Sciatic nerve (tissue), 2 donors: ENCODE measurements at places on chromosomes 11 and 22.

DNA sequence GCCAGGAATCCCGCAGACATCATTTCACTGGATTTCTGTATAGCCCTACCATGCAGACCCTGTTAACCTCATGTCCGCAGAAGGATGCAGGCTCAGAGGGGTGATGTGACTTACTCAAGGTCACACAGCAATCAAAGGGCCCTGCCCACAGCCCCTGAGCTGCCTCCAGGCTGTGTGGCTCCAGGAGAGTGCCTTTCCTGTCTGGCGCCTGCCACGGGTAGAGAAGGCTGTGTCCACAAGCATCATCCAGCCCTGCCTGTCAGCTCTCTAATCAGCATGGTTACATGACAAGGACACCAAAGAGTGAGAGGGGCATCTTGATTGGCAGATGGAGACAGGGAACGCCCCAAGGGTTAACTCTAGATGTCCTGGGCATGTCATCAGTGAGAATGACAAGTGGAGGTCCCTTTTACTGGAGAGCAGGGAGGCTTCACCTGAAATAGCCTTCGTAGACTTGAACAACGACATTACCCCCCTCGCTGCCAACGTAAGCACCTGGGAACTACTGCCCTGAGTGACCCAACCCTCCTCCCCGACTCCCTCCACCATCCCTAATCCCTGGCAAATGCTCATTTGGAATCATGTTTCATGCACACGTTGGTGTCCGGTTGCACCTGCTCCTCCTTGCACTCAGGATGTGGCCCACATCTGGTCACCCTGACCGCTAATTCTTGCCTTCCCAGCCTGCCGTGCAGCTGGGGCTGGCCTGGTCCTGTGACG is 6.9 kb downstream of the FGF19 start:
- no peak for DNase-seq

DNA sequence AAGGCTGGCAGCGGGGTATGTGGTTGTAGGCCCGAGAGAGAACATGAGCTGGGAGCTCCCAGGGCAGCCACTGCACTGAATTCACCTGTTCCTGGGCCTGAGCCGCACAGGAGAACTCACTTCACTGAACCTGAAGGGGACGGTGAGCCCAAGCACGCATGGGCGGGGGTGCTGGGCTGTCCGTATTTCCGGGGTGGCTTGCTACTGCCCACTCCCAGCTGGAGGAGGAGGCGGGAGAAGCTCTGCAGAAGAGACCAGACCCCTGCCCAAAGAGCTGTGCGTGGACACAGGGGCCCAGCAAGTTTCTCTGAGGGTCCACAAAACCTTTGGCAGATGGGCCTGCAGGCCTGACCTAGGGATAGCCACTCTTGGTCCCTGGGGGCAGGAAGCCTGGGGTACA is 4.8 kb downstream of the TTLL12 start:
- DNase-seq: no peak

GRCh38 chr11:105000797-105001196 is 22.2 kb downstream of the CASP5 start:
- no peak for DNase-seq

DNA sequence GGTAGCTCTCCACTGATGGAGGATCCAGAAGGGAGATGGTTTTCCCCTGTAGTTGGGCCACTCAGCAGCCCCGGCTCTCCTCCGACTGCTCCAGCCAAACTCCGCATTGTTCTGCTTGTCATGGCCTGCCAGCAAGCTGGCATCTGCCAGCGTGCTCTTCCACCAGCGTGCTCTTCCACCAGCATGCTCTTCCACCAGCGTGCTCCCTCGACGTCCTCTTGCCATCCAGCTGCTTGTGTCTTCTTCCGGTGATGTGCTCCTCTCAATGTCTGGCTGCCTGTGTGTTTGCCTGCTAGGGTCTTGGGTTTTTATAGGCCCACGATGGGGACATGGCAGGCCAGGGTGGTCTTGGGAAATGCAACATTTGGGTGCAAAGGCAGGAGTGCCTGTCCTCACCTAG is 43.5 kb upstream of the GNAZ start:
- no peak for DNase-seq

DNA sequence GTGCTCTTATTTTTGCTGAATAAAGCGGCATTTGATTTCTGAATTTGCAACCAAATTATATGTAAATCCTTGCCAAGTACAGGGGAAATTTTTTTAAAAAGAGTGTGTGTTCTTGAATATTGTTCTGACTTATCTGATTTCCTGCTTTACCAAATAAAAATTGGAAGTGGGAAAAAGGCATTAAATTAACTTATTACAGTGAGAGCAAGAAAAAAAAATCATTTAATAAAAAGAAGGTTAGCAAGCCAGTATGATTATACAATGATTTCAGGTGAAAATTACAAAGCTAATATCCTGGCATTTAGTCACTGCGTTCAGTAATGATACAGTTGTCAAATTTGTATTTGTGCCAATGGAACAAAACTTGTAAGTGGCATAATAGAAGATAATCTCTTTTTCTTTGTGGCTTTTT is 82.1 kb upstream of the PPARA start:
- DNase-seq: no peak

DNA sequence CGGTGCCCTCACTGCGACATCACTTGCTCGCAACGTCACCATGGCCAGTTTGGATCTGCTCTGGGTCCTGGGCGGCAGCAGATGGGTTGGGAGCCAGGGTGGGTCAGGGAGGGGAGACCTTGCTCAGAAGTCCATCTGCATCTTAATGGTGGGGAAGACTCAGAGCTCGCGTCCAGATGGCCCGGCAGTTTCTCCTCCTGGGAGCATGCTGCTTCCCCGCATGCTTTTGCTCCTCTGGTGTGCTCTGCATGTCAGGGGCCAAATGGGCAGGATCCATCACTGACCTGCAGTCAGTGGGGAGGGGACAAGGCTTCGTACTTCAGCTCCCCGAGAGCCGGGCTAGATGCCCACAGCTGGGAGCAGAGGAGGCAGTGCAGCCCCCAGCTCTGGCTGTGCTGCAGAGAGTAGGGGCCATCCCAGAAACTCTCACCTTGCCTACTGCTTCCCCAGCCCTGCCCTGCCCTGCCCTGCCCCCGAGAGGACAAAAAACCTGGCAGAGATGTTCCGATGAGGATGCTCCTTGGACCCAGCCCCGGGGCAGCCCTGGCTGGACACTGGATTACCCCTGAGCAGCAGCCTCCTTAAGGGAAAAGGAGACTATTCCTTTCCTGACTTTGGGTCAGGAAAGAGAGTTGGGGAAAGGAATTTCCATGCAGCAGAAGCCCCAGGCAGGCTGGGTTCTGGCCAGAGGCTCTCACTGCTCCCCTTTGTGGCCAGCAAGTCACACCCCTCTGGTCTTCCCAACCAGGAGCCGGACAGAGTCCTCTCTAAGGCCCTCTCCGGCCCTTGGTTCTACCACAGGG is 149.9 kb downstream of the PKNOX2 start:
- no peak for DNase-seq

- no peak for DNase-seq
These were observed 50.5 kb downstream of the MAPK1 start for GRCh38 chr22:21816787-21817496.

DNA sequence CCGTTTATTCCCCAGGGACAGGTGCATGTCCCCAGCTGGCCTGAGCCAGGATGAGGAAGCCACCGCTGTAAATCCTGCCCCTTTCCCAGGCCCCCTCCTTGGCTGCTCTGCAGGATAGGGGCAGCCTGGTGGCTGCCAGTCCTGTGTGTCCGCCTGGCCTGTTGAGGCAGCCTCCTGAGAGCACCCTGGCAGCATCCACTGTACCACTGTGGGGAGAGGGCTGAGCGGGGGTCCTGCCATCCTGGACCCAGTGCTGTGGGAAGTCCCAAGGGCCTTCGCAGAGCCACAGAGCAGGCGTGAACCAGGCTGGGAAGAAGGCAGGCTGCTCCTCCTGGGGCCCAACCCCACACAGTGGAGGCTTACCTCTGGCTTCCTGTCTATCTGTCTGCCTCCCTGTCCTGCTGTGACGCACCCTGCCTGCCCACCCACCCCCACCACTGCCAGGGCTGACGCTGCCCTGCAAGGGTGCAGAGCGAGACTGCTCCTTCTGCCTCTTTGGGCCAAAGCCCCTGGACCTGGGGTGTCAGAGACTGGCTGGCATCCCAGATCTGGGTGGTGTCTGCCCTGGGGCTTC is 8.4 kb downstream of the KCTD17 start:
- DNase-seq: no peak

DNA sequence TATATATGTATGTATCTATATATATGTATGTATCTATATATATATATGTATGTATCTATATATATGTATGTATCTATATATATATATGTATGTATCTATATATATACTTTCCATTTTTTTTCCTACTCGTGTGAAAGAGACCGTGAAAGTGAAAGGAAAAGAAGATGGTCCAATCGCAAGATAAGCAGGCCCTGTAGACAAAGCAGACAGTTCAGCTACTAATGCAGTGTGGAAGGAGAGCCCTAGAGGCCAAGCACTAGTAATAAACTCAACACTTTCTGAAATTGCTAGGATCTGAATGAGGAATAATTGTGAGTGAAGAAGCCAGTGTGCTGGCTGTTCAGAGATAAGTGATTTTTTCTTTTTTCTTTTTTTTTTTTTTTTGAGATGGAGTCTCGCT is 47.2 kb downstream of the MCHR1 start:
- no peak for DNase-seq

GRCh38 chr11:23315286-23315685 is 455.0 kb upstream of the CCDC179 start:
- DNase-seq: no peak

- peak; percentile 39 for DNase-seq
These were observed 75.7 kb upstream of the PITPNB start for GRCh38 chr22:27994481-27995331.

- DNase-seq: no peak
These were observed 14.0 kb downstream of the USP35 start for GRCh38 chr11:78202733-78203167.

- no peak for DNase-seq
These were observed 5.6 kb downstream of the UVRAG start for GRCh38 chr11:75820645-75821044.

- no peak for DNase-seq
These were observed 20.0 kb downstream of the CRKL start for GRCh38 chr22:20937031-20937793.

DNA sequence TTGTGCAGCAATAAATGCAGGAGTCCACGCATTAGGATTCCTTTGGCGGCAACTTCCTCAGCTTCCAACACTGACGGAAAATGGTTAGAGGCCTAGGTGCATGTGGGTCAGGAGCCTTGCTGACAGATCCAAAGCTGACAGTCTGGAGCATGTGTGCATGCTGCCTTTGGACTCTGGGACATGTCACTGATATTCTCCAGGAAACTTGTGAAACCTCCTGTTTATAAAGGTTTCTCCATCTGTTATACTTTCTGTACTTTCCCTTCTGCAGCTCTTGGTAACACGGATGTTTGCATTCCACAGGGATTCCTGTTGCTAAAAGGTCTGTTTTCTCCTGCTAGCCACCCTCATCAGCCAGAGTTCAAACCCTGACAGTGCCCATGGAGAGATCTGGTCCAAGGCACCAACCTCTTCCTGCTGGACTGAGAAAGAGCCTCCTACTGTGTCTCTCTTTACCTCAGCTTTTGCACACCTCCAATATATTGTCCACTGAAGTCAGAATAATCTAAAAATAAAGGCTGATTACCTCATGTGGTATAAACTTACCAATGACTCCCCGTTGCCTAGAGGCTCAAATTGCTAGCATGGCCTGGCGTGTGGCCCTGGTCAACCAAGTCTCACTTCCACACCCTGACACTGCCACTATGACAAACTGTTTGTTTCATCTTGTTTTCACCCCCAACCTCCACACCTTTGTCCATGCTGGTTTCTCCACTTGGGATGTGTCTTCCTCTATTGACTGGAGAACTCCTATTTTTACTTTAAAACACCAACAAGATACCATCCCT is 31.1 kb upstream of the LYVE1 start:
- no peak for DNase-seq

DNA sequence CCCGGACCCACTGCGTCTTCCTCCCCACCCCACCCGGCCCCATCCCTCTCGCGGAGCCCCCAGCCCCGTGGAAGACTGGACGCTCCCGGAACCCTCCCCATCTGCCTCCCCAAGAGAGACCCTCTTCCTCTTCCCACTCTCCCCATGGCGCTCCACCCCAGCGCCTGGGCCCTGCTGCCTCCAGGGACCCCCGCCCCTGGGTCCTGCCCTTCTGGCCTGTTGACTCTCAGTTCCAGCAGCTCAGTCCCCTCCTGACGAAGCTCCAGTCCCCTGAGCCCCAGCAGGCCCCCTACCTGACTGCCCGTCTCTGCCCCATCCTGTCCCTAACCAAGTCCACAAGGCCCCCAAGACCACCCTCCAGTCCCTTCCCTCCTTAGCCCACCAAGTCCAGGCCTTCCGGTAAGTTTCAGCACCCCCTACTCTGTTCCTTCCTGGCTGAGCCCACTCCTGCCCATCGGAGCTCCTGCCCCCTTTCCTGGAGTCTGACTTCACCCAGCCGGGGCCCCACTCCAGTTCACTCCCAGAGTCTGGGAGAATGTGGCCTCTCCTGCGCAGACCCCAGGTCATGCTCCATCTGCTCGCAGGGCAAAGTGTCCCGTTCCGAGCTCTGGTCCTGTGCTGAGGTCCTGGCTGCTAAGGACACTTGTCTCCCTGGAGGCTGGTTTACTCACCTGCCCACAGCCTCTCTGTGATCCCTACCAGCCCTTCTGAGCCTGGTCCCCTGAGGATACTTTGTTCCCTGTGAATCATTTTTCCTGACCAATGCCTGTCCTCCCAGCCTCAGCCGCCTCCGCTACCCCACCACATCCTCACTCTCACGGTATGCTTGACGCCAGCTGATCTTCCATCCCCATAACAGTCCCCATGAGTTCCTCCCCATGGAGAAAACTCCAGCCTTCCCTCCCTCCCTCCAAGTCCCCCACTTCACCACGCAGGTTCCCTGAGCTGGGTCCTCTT is 722 bp downstream of the IFITM10 start:
- DNase-seq: no peak

DNA sequence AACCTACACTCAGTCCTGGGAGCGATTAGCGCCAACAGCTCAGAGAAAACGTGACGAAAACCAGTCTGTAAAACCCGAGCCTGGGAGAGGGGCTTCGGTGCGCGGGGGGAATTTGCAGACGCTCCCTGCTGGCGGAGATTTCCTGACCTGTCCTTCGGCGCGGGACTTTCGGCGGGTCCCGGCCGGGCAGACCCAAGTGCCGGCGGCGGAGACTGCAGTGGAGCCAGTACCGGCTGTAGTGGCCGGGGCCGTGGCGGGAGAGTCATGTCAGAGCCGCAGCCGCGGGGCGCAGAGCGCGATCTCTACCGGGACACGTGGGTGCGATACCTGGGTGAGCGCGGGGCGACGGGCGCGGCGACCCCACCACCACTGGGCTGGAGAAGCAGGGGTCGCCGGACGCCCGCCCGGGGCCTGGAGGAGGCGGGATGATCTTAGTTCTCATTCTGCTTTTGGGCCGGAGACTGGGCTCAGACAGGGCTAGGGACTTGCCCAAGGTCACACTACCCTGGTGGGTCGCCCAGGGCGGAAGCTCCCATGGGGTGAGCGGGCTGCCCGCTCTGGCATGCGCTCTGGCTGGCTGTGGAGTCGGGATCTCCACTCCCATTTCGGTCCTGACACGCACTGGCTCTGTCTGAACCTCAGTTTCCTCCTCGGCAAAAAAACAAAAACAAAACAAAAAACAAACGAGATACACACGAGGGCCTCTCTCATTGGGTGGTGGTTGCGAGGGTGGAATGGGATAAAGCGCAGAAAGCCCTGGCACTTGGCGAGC is at the start of gene MTFP1:
MTFP1 (plus strand) TSS at position 153 of the 772 bp plus-strand sequence; CDS start at position 265, 112 bp downstream.
- peak; percentile 74 for DNase-seq
